ENCODE measurements at places on chromosomes 3 and 15. TPM values are rescaled to one million over a fixed set of nuclear protein-coding genes. Genes with fewer than 3 reads are reported as not detected.

Gene SPATA12
- 0.52 TPM for total RNA-seq

Gene KIF15
- 2.2 TPM for total RNA-seq

Gene TMEM207
- not detected for total RNA-seq

Gene CHRNA7
- 0.17 TPM for total RNA-seq

Gene CD96
- total RNA-seq: not detected

Gene PIGZ
- 2.7 TPM for total RNA-seq

Gene XCR1
- not detected for total RNA-seq

Gene SLC49A4
- total RNA-seq: 10.0 TPM

Gene TEX55
- not detected for total RNA-seq

Gene CSPG5
- total RNA-seq: 0.26 TPM

Gene ATP10A
- 0.54 TPM for total RNA-seq

Gene PLD1
- total RNA-seq: 96.2 TPM

Gene CNTN3
- 0.22 TPM for total RNA-seq

Gene TRIM69
- total RNA-seq: 6.4 TPM

Gene COL8A1
- 15.6 TPM for total RNA-seq

Gene LEO1
- total RNA-seq: 37.5 TPM

Gene CFAP100
- total RNA-seq: not detected

Gene CHST13
- total RNA-seq: not detected

Gene CASR
- not detected for total RNA-seq

Gene KLF15
- total RNA-seq: 10.7 TPM

Gene MYLK
- total RNA-seq: 19.4 TPM

Gene GABRA5
- not detected for total RNA-seq

Gene SNURF
- 33.3 TPM for total RNA-seq

Gene FOXB1
- not detected for total RNA-seq

Gene C2CD4A
- total RNA-seq: 2.3 TPM

Measured in dermis lymphatic vessel endothelial cell (primary cell).